ENCODE measurements at places on chromosomes 3 and 15. TPM values are rescaled to one million over a fixed set of nuclear protein-coding genes. Genes with fewer than 3 reads are reported as not detected.

The PATL2 gene
- total RNA-seq = 0.41 TPM

DNA sequence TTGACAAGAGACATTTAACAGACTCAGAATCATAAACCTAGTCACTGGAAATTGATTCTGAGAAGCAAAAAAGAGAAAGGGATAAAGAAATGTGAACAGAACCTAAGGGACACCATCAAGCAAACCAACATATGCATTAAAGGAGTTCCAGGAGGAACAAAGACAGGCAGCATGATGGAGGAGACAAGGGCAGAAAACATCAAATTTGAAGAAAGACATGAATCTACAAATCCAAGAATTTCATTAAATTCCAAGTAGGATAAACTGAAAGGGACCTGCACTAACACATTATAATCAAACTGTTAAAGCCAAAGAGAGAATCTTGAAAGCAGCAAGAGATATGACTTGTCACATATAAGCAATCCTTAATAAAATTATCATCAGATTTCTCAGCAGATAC, 122.3 kb downstream of the STT3B start:
- no peak overlapping the region for H3K4me3 ChIP-seq
- no peak for DNase-seq
- H3K27ac ChIP-seq = no peak overlapping the region
- H3K4me1 ChIP-seq = no peaks in the 10 kb centered on the region
- H3K36me3 ChIP-seq = no peaks in the 10 kb centered on the region
- no peaks in the 10 kb centered on the region for H3K27me3 ChIP-seq

DNA sequence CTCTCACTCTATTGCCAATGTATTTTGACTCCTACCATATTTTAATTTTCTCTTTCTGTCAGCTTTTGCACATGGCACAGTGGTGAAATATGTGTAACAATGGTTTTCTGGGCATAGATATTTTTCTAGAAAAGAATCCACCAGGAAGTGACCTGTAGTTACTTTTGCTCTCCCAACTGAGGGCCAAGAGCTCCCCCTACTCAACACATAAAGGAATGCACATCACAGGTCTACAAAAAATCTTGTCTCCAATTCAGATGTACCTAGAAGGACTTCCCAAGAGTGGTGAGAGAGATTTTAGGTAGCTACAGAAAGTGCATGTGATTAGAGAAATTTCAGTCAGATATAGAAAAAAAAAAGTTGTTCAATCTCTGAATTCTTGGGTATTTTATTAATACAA, 15.6 kb downstream of the CPA3 start:
- DNase-seq = no peak
- no peak overlapping the region for H3K4me3 ChIP-seq
- no peaks in the 10 kb centered on the region for H3K27me3 ChIP-seq

GRCh38 chr15:93612953-93613352, 523.9 kb upstream of the RGMA start:
- no peaks in the 10 kb centered on the region for H3K27me3 ChIP-seq
- no peak overlapping the region for H3K27ac ChIP-seq
- no peaks in the 10 kb centered on the region for H3K36me3 ChIP-seq
- no peak for DNase-seq

The SLC28A1 gene
- not detected for total RNA-seq

GRCh38 chr15:41944313-41944940, 27.9 kb downstream of the EHD4 start:
- H3K4me1 ChIP-seq = no peaks in the 10 kb centered on the region
- peak; percentile 85 for DNase-seq
- H3K4me3 ChIP-seq = no peak overlapping the region
- H3K27me3 ChIP-seq = no peaks in the 10 kb centered on the region

GRCh38 chr3:171142985-171143384, 116.5 kb upstream of the SLC2A2 start:
- no peak for DNase-seq
- H3K36me3 ChIP-seq = peaks cover 19% of the 10 kb centered on the region
- H3K27ac ChIP-seq = no peak overlapping the region
- H3K27me3 ChIP-seq = no peaks in the 10 kb centered on the region
- H3K4me3 ChIP-seq = no peak overlapping the region

DNA sequence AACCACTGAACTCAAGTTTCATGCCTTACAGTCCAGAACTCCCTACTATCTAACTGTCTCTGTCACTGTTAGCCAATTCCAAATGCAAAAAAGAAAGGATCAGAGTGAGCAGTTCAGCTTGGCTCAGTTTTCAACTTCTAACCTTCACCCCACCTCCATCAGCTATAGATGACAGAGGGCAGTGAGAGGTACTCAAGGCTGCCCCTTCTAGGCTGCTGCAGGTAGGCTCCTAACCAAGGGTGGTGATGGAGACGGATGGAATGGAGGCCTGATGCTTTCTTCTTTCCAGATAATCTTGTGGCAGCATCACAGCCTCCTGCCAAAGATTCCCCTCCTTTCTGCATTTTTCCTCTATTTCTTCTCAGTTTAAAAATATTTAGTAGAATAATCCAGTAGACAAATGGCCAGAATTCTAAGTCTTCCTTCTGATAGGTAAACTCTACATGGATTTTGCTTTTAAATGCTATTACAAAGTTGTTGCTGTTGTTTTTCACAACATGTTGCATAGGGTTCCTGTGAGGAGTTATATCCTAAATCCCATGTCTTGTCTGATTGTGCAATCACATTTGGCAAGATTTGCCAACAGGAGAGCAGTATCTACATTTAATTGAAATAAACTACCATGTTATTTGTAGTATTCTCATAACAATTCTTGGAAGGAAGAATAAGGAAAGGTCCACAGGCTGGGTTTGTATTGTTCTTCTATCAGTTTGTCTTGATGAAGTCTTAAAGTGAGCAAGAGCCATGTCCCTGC, 301.6 kb upstream of the TRIM42 start:
- H3K27ac ChIP-seq = no peak overlapping the region
- H3K4me3 ChIP-seq = no peak overlapping the region
- no peaks in the 10 kb centered on the region for H3K4me1 ChIP-seq
- H3K36me3 ChIP-seq = no peaks in the 10 kb centered on the region

DNA sequence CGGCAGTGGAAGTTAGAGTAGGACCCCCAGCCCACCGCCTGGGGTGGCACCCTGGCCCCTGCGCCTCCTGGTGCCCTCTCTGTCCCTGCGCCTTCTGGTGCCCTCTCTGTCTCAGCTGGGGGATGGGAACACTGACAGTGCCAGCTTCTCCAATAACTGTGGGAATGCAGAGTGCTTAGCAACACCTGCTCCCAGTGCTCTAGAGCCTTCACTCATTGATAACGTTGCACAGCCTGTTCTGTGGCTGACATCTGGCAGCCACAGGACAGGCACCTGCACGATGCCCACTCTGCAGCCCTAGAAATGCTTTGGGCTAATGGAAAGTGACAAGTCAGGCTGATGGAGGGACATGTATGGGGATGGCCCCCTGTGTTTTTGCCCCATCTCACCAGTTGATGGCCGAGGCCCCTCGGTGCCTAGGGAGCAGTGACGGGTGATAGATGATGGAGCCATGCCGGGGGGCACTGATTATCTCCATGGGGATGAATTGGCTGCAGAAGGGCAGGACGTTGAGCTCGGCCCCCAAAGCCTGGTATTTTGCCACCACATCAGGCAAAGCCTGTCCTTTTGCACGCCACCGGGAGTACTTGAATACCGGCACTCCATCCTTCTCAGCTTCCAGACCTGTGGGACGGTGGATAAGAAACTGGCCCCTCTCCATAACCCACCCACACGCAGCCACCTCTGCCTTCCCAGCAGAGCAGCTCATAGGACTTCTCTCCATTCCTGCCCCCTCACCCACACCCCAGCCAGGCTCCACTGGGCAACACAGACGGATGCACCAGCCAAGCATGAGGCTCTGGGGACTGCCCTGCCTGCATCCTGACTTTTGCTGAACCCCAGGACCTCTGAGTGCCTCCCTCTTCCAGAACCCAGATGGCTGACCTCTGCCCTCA, 22.1 kb downstream of the ALDH1L1 start:
- no peak overlapping the region for H3K27ac ChIP-seq
- H3K4me3 ChIP-seq = no peak overlapping the region
- no peaks in the 10 kb centered on the region for H3K36me3 ChIP-seq
- H3K4me1 ChIP-seq = no peaks in the 10 kb centered on the region

DNA sequence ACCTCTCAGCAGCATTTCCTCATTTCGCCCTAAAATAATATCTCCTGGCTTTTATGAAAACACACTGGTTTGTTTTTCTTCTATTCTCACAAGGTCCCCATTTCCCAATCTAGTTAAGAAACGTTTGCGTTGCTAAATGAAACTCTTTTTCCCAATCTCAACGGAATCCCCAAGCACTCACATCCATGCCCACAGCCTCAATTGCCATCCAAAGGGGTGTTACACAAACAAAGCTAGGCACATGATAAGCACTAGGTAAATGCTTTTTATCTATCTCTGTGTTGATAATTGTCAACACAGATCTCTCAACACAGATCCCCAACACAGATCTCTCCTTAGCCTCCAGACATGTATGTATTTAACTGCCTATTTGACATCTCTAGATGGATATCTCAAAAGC, 35.2 kb upstream of the TF start:
- no peak overlapping the region for H3K4me3 ChIP-seq
- no peaks in the 10 kb centered on the region for H3K36me3 ChIP-seq
- no peak for DNase-seq
- no peaks in the 10 kb centered on the region for H3K4me1 ChIP-seq
- H3K27ac ChIP-seq = no peak overlapping the region

- no peaks in the 10 kb centered on the region for H3K36me3 ChIP-seq
- no peak overlapping the region for H3K27ac ChIP-seq
- DNase-seq = no peak
- no peak overlapping the region for H3K4me3 ChIP-seq
- H3K27me3 ChIP-seq = no peaks in the 10 kb centered on the region
- peaks cover 27% of the 10 kb centered on the region for H3K4me1 ChIP-seq
Observed at GRCh38 chr15:25545889-25546288, 107.1 kb upstream of the UBE3A start.

DNA sequence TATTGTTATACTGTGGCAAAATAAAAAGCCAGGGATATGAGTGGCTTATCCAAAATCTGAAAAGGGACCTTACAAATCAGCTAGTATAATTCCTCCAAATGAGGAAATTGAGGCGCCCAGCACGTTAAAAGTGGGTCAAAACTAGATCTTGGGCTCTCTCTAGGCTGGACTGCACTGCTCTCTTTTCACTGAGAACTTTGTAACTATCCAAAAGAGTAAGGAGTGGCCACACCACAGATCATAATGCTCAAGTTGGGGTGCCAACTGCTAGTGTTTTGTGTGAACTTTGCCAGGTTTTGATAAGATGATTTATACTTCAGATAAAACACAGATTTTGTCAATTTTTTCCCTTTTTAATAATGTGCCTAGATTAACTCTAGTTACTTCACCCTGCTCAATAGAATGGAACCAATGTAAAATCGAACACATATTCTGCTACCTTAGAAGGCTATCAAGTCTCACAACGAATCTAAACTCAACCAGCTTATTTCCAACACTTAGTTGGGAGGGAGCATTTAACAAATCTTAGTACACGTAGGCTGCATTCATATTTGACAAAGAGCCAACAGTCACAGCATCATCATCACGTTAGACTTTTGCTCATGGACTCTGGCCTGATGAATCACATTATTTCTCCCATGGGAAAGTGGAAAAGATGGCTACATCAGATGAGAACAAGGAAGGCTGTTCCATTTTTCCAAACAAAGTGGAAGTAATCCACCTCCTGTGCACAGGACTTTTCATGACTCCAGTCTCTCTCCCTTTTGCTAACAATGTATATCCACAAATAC, 64.4 kb downstream of the ABI3BP start:
- no peak overlapping the region for H3K27ac ChIP-seq
- no peak for DNase-seq
- H3K4me3 ChIP-seq = no peak overlapping the region
- H3K4me1 ChIP-seq = no peaks in the 10 kb centered on the region
- H3K36me3 ChIP-seq = no peaks in the 10 kb centered on the region

The IL5RA gene
- total RNA-seq = not detected

- H3K36me3 ChIP-seq = no peaks in the 10 kb centered on the region
- H3K27me3 ChIP-seq = no peaks in the 10 kb centered on the region
- no peak for DNase-seq
- peak overlapping the region; percentile 22 for H3K4me3 ChIP-seq
- H3K4me1 ChIP-seq = peaks cover 26% of the 10 kb centered on the region
- H3K27ac ChIP-seq = peak overlapping the region; percentile 41
Observed at GRCh38 chr3:114758831-114759699, 388.0 kb downstream of the ZBTB20 start.

DNA sequence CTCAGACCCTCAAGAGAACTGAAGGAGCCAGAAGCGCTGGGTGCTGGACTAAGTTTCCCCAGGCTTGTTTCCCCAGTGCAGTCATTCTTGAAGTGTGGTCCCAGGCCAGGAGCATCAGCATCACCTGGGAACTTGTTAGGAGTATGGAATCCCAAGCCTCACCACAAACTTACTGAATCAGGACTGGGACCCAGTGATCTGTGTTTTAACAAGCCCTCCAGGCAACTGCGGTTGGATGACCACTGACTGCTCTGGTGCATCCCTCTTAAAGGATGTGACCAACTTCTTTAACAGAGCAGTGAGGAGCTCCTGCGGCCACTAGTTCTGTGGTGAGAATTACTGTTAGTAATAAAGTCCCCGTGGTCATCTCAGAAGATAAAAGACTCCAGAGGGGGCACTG, 62.4 kb upstream of the DAZL start:
- H3K27ac ChIP-seq = no peak overlapping the region
- H3K36me3 ChIP-seq = no peaks in the 10 kb centered on the region
- DNase-seq = no peak

DNA sequence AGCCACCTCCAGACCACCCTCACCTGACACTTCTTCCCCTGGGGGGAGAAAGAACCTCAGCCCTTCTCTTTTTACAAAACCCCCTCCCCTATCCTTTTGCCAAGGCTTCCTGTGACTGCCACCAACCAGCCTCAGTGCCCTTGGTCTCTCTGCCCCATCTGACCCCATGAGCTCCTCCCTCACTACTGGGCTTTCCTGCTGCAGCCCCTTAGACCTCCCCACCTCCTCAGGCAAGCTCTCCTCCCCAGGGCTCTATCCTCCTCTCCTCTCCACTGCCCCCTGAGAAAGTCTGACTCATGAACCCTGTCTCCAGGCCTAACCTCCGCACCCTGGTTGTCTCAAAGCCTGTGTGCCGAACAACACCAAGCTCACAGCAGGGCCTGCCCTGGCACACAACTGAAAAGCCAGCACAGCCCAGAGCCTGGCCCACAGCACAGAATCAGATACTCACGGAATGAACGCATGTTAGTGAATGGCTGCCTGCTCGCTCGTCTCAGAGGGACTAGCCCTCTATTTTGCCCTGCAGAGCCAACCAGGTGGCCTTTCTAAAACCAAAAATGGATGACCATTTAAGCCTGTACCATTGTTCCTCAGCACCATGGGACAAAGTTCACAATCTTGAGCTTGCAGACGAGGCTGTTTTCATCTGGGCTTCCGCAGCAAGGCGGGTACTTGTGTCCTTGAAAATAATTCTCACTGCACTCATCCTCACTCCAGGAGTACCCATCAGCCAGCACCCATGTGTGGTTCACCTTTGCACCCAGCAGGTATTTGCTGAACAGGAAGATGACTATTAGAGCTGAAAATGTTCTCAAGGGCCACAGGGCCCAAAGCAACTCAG, 1.7 kb downstream of the CHDH start:
- no peak overlapping the region for H3K4me3 ChIP-seq
- peaks cover 30% of the 10 kb centered on the region for H3K27me3 ChIP-seq
- no peaks in the 10 kb centered on the region for H3K36me3 ChIP-seq
- H3K4me1 ChIP-seq = peaks cover 11% of the 10 kb centered on the region
- DNase-seq = no peak

Data from sigmoid colon (tissue), 7 donors.